Smooth muscle cell of the brain vasculature (primary cell): ENCODE measurements at places on chromosomes 2 and 18.

GRCh38 chr18:3814816-3815215 lies 364.8 kb downstream of the TGIF1 start:
- no peak for DNase-seq

- DNase-seq = no peak
Observed at GRCh38 chr18:73577365-73577764, 570.3 kb downstream of the FBXO15 start.

DNA sequence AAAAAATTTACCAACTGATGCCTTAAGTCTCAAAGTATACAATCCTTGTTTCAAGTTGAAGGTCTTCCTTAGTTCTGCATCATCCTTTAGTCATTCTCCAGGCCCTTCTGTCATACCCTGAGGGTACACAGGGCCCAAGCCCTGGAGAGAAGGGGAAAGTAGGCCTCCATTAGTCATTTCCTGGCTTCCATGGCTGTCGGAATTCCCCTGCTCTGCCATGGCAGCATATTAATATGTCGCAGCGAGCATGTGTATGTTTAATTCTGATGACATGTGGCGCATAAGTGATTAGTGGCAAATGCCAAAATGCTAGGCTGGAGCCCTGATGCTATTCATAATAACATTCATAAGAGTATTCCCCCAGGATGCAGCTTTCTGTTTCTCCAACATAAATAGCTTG lies 22.1 kb downstream of the GPR39 start:
- DNase-seq = peak; percentile 47

DNA sequence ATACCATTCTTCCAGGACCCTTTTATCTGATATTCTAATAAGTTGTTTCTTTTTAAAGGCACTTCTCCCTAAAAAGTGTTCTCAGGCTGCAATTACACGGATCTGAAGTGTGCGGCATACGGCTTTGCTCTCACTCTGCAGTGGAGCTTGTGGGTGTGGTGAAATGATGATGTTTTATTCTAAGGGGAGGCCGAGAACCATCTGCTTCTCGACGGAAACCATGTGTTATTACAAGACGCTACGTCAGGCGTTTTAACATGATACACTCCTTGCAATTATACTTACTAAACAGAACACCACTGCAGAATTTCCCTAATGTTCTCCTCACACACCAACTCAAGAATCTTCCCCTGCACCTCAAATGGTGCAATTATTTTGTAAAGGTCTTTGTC lies 34.9 kb upstream of the CTDP1 start:
- DNase-seq = no peak

DNA sequence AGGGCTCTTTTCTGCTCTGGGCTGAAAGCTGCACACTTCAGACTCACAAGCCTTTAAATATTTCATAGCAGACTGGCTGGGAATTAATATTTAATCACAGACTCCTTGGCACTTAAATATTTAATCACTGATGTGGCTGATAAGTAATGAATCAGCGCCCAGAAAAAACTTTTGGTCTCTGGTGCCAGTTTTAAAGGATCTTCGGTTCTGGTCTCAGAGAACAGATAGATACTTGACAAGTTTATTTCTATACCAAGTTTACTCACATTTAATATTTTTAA lies 201.2 kb downstream of the MYCN start:
- no peak for DNase-seq

- no peak for DNase-seq
Observed at GRCh38 chr2:214649440-214650205, 159.9 kb downstream of the BARD1 start.

GRCh38 chr2:24722141-24722790 lies 70.9 kb downstream of the PTRHD1 start:
- no peak for DNase-seq
